ENCODE measurements at places on chromosomes 2 and 18.
A peak's percentile ranks its signal among the peaks of the same experiment; 100 is the strongest.

DNA sequence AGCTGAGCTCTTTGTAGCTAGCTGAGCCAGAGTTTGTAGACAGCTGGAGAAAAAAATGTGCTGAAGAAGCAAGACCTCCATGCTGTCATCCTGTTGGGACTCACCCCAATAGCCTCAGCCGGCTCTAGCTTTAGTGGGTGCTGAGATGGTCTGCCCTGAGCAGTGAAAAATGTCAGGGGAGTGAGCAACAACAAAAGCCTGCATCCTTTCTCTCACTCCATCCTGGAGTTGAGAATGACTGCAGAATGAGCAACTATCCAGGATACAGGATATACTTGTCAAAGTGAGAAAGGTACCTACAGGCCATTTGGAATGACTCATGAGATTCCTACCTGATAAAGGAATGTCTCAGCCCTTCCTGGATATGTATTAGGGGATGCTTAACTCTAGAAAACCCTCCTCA lies 146.1 kb upstream of the DLX2 start:
- no peak for DNase-seq

DNA sequence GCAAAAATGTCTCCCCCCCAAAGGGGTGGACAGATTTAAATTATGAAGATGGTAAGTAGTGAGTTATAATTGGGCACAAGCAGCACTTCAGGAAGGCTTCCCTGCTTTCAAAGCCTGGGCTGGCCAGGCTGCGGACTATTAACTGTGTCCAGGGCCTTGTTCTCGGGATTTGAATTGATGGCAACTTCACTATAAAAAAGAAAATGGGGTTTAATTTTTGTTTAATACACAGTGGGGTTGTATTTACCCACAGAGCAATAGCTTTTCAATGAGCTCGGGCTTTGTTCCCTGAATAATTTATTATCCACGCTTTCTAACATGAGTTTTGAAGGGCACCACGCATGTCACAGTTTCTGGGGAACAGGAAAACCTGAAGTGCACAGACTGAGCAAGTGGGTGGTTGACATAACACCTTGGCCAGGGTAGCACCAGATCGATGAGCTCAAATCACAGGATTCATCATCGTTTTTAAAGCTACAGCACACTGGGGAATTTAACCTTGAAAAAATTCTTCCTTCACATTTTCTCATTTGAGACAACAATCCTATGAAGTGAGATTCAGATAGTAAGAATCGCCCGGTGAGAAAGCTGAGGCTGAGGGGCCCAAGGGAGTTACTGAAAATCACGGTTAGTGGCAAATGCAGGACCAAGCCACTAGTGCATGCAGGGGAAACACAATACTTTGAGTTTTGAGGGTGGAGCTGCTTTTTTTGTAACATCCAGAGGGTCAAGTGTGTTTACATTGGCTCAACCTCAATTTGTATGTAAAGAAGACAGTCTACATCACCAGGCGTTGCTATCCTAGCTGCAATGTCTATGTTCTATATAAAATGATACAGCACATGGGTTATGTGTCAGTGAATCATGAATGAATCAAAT lies 28.9 kb upstream of the LMAN1 start:
- no peak for DNase-seq

DNA sequence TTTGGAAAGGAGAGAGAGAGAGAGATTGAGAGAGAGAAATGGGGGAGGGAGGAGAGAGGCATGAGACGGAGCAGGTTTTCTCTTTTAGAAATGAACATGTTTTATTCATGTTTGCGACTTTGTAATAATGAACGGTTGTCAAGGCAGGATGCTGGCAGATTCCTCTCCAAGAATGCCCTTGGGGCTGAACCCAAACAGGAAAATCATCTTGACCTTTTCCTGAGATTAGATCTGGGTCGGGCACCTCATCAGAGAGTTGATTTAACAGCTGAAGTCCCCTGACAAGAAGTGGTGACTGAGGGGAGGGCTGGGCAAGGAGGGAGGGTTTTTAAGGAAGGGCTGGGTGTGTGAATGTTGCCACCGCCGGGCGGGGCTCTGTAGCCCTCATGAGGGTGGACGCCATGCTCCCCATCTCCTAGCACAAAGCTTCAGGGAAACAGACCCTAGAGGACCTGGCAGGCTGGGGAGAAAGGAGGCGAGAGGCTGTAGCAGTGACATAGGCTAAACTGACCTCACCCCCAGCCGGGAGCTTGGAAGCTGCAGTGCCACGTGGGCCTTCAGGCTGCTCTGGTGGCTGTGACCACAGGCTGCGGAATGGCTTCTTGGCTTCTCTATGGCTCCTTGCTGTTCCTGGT lies 60.0 kb downstream of the LIPG start:
- DNase-seq: no peak

DNA sequence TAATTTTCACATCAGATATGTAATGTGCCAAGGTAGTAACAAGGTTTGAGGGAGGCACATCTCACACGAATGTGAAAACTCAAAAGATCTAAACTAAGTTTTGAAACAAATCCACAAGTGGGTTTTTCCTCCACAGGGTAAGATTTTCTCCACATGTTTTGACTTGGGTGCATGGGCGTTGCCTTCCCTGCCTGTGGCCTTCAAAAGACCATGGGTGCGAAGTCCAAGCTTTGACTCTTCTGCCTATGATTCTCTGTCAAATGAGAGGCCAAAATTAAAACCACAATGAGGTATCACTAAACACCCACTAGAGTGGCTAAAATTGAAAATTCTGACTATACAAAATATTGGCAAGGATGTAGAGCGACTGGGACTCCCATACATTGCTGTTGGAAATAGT lies 30.7 kb downstream of the NIFK start:
- no peak for DNase-seq

DNA sequence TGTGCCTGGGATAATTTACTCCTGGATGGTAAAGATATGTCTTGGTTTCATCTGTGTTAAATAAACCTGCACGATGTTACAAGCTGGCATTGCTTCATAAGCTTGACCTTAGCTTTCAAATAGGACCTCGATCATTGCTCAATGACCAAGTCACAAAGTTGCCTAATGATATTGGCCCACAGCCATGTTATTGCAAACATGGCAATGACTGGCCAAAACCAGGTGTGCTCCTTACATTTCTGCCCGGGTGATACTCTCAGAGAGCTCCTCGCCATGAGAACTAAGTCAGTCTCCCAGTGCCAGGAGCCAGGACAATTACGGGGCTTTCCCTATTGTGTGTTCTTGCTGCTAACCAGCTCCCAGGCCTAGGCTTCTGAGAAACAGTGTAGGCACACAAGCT lies 72.5 kb upstream of the CYP1B1 start:
- DNase-seq: peak; percentile 77

- no peak for DNase-seq
Observed at GRCh38 chr2:160375802-160376469, 117.7 kb downstream of the RBMS1 start.

DNA sequence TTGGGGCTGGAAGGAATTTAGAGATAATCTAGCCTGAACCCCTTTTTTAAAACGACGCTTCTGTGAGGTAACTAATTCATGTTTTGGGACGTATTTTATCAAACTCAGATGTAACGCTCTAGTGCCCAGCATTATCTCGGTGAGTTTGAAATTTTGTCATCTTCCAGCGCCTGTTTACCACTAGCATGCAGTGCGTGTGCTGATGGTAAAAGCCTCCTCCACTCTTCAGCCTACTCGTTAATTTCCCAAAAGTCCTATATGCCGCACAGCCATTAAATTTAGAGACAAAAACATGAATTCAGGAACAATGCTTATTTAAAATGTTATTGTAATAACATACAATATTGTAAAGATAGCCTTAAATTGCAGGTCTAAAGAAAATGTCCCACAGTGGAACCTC lies 2.8 kb downstream of the ZCCHC2 start:
- DNase-seq: no peak

GRCh38 chr18:11719621-11720020 lies 30.6 kb downstream of the GNAL start:
- no peak for DNase-seq

- DNase-seq: no peak
Observed at GRCh38 chr2:71997843-71998242, 149.8 kb downstream of the CYP26B1 start.

GRCh38 chr2:165871025-165871424 lies 77.0 kb upstream of the GALNT3 start:
- no peak for DNase-seq

- no peak for DNase-seq
Observed at GRCh38 chr2:165562233-165562632, 92.7 kb downstream of the CSRNP3 start.

DNA sequence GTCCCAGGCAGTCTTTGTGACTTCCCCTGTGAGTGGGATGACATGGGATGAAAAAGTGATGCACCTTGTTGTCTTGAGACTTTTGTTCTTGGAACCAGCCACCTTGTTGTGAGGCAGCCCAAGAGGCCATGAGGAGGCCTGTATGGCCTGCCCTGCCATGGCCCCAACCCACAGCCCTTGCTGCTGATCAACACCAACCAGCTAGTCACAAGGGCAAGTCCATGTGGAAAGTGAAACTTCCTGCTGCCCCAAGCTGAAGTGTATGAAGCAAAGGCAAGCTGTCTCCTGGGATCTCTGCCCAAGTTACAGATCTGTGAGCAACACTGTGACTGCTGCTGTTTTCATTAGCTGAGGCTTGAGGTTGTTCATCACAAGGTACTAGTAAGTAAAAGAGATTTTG lies 21.6 kb downstream of the TMEM18 start:
- DNase-seq: no peak

DNA sequence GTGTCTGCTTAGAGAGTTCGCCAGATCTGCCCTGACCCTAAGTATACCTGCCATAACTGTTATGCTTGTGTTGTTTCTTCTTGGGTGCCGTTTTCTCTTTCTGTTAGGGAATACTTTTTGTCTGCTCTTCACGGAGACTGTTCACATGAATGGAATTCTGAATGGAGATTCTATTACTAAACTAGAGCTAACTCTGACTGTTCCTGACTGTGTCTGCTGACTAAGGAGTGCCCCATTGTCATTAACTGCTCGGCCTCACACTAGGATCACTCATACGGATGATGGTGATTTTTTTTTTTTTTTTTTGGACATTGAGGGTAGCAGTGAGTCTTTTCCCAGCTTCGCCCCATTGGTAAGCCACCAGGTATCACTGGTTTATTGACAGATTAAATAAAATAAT lies 104.8 kb upstream of the SLC8A1 start:
- no peak for DNase-seq

- DNase-seq: no peak
Observed at GRCh38 chr2:185128996-185129395, 530.7 kb downstream of the ZNF804A start.

GRCh38 chr2:55010149-55010591 lies 40.1 kb downstream of the RTN4 start:
- DNase-seq: peak; percentile 48

DNA sequence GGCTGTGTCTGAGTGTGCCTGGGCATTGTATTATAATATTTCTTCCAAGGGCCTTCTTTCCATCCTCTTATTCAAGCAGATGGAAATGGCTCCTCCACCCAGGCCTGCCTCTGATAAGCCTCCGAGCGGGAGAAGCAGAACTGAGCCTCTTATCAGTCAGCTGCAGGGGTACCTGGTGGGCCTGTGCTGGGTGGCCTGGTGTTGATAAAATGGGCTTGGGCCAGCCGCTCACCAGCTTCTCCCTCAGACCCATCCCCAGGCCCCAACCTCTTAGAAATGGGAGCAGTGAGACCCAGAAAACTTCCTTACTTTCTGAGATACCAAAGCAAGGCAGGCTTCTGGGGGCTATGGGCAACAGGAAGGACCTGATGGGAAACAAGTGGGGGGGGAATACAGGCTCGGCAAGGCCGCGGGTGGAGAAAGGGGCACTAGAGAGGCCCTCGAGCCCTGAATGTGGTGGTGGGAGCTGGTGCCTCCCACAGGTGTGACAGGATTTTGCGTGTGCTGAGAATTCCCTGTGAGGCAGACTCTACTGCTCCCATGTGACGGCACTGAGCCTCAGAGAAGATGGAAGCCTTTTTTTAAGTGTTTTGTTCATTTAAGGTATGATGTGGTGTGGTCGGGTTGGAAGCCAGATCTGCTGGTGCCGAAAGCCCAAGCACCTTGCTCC lies 18.3 kb downstream of the GYPC start:
- DNase-seq: no peak

DNA sequence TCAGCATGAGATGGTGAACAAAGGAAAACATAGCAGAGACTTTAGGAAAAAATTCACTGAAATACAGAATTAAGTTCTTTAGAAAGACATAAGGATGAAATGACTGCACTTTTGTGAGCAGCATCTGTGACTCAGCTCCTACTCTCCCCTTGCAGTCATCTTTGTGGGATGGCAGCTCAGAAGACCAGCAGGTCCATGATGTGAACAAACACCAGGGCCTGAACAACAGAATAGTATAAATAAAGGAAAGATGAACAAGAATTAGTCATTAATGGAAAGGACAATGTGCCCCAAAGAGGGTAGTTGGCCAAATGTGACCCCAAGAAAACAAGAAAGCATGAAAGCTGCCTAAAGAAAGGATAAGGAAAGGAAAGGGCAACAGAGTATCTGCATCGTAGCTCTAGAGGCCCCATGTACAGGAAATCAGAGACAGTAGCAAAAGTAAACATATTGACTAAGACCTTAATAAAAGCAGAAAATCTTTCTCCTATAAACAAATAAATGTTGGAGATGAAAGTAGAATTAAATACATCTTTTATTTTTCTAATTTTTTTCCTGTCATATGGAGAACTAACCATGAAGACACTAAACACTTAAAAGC lies 318.0 kb downstream of the ZEB2 start:
- no peak for DNase-seq

GRCh38 chr2:65630643-65631042 lies 198.2 kb upstream of the SPRED2 start:
- no peak for DNase-seq

GRCh38 chr2:67259556-67260342 lies 137.4 kb upstream of the ETAA1 start:
- DNase-seq: peak; percentile 74

- no peak for DNase-seq
Observed at GRCh38 chr18:62729487-62730386, 14.4 kb downstream of the PHLPP1 start.

DNA sequence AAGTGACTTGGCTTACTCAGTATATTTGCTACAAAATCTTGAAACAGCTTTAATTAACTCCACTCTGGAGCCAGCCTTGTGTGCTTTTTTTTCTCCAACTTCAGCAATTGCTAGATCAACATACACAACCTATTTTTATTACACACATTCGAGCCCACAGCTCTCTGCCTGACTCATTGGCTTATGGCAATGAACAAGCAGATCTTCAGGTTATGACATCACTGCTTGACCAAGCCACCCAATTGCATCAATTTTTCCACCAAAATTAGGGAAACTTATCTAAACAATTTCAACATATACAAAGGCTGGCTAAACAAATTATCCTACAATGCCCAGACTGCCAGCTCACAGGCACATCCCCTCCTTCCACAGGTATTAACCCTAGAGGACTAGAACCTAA lies 39.6 kb upstream of the PDK1 start:
- DNase-seq: no peak

DNA sequence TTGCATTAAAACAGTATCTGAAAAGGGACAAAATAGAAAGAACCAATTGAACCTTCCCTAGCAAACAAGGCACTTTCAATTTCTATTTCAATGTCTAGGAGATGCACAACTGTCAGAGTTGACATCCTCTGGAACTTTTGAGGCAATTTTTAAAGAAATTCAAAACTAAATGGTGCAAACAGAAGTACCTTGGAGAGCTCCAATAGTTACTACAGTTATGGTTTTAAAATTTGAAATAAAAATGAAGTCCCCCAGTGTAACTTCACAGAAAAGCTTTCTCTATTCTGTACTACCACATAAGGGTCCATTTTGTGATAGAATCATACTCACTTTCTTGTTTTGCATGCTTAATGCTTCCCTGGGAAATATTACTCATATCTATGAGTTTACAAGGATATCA lies 162.1 kb downstream of the KCNH7 start:
- no peak for DNase-seq
